Astrocyte of the cerebellum (primary cell): ENCODE measurements at places on chromosomes 2 and 18.
A peak's percentile ranks its signal among the peaks of the same experiment; 100 is the strongest.

GRCh38 chr2:96164459-96165184, 19.4 kb upstream of the DUSP2 start:
- DNase-seq, result no peak

DNA sequence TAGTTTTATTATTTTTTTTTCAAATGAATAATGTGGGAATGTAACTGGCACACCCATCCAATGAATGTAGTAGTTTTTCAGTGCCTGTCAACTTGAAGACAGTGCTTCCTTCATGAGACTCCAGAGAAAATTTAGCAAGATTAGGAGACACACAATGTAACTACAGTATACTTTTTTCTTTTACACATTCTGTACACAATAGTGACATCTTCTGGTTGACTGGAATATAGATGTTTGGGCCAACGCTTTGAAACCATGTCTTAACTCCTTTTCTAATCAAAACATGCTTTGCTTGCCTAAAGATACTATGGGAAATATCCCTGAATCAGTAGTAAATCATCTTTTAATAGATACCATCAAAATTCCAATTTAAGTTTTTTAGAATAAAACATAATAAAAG, 229.5 kb upstream of the ZC3H15 start:
- DNase-seq, result peak; percentile 44

GRCh38 chr2:113962692-113963480, 73.0 kb downstream of the ACTR3 start:
- peak; percentile 13 for DNase-seq

DNA sequence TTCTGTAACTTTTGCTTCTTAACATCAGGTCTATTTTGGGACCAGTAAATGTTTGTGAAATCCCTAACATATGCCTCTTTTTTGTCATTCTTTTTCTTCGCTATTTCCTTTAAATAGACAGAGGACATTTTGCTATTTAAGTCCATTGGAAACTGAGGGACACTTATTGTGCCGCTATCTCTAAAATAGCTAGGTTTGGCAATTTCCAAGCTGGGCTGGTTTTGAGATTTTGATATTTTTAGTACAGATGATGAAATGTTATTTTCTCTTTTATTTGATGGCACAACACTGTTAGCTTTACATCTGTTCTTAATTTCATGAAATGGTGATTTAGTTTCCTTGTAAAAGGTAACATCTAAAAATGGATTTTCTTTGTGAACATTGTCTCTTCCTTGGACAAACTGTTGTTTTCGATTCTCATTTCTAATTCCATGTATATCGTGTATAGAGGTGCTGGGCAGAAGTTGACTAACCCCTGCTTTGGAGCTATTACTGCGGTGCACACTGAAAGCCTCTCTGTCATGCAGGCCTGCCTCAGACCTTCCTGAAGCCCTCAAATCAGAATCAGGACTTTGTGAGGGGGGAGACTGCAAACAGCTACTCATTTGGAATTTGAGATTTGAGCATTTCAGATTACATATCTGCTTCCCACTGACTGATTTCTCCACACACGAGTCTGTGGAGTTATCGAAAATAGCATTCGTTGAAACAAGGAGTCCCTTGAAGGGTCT, 594 bp downstream of the RAD51AP2 start:
- DNase-seq, result no peak

DNA sequence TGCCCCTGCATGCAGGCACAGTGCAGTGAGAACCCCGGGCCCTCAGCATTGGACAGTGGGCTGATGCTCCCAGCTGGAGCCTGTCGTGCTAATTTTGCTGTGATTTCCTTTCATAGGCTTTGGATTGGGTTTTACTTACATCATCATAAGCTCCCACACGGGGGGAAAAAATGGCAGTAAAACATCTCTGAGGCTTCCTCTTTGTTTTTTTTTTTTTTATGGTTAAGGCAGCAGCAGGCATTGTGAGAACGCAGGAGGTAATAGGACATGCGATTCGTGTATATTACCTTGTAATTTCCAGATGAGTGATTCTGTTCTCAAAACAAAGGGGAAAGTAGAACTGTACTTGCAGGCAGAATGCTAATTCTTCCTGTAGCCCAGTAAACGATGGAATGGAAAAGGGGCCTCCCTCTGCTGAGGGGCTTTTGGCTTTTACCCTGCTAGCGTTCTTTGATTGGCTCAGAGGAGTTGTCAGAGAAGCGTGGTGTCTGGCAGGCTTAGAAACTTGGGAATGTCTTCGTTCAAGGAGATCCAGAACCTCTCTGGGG, 89.7 kb downstream of the NPAS2 start:
- DNase-seq, result peak; percentile 46

DNA sequence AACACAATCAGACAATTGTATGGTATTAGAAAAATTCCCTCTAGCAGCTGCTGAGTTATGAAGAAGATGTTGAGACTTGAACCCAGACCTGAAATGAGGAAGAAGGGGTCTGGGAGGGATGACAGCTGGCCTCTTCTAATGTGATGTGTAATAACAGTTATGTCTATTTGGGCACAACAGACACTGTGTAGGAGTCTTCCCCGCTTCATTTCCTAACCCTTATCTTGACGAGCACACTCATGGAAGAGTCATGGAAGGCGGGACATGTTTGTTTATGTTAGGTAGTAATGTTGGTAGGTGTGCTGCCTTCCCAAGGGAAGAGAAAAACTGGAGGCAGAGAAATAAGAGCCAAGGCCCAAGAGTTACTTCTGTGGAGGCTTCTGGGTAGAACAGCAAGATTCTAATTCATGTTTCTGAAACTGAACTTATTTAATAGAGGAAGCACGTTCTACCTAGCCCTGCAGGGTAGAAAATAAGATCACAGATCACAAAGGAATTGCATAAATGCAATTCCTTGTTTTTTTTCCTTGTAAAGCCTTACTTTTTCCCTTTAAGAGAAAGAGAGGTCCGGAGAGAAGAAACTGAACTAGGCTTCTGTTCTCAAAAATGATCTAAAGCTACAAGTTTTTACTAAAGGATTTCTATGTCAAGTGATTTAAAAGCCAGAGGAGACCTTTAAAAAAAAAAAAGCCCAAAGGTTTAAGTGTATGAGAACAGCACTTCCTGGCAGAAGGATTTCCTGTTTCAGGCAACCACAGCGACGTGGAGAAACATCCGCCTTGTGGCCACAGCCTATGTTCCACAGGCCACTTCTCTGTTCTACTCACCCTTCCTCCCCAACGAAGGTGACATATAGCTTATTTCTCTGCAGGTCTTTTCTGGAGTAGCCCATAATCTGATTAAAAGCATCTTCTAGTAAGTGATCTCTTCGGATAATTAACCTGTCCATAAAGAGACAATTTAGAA, 68.5 kb upstream of the STK17B start:
- DNase-seq, result peak; percentile 40

- DNase-seq, result no peak
Measured at GRCh38 chr2:20931346-20931745, 108.4 kb upstream of the LDAH start.

DNA sequence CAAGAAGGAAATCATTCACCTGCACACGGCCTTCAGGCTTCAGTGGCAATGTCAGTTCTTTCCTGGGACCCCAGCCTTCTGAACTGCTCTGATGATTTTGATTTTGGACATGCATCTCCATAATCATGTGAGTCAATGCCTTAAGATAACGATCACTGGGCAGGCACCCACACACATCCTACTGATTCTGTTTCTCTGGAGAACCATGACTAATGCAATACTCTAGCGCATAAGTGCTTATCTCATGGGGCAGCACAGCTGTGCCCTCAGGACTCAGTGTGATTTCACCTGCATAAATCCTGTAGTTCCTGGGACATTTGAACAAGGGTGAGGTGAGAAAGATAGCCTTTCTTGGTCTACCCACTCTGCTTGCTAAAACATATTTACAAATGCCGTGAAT, 144.6 kb downstream of the AKAIN1 start:
- DNase-seq, result no peak

DNA sequence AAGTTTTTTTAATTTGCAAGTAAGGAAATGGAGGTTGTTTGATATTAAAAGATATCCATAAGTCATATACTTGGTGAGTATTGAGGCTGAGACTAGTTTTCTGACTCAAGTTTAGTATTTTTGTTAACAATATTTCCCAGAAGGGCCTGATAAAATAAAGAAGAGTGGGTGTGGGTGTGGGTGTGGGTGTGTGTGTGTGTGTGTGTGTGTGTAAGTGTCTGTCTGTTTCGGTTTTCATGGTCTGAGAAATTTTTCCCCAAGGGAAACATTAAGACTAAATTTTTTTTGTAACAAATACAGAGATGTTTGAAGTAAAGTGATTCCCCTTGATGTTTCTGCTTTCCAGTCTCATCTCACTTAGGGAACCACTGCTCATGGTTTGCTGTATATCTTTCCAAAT, 36.5 kb downstream of the PPM1B start:
- no peak for DNase-seq

DNA sequence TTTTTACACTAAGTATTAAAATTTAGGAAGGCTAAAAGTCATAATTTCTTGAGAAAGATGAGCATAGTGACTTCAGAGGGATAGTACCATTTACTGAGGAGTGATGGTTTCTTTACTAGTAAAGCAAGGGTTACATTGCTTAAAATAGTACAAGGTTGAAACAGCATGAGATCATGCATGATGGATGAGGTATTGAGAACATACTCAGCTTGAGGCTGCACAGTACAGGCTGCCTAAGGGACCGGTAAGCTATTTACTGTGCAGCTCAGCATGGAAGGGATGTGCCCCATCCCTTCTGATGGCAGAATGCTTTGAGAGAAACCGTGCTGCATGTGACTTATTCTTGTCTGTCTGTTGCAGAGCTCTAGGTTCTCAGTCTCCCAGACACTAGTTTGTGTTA, 122.1 kb downstream of the EML6 start:
- DNase-seq, result no peak

DNA sequence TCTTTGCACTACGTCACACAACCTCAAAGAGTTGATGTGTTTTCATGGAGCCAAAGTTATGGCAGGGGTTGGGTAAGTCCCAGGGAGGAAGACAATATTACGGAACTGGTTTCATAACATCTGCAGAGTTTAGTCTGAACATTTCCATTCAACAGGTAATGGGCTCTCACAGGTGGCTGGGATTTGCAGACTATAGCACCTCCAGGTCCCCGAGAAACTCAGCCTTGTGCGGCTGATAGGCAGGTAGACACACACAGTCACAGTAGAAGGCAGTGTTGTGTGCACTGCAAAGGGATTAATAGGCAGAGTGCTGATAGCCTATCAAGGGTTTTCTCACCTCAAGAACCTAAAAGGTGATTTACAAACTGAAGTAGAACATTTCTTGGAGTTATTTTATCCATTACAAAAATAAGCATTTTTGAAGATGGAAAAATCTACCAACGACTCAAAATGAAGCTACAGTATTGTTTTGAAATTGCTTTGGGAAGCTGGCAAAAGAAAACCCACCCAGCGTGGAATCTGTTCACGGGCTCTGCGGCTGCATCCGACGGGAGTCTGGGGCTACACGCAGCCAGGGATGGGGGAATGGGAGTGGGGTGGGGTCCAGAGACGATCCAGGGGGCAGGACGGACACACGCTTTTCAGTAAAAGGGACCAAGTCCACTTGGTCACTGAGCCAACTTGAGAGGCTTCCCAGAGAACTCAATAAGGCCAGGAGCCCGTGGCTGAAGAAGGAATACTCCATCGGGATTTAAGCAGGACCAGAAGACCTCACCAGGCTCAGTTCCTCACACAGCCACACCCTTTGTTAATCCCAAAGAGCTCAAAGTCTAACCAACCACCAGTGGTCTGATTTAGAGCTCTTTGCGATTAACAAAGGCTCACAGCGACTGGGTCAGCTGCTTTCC, 82.9 kb downstream of the CHRNA1 start:
- DNase-seq, result peak; percentile 19

DNA sequence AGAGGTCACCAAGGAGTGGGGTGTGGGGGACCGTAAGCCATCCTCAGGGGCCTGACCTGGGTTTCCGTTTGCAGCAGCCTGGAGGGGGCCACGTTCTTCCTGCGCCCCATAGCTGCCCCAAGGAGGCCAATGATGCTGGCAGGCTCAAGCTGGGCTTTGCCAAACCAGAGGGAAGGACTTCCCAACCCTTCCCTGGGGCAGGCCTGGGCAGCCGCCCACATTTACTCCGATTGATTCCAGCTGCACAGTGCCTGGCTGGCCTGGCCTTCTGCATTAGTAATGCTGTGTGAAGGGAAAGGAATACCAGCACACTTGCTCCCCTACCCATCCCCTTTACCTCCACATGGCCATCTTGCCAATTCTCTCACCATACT, 360.6 kb upstream of the SLC14A2 start:
- DNase-seq, result no peak

DNA sequence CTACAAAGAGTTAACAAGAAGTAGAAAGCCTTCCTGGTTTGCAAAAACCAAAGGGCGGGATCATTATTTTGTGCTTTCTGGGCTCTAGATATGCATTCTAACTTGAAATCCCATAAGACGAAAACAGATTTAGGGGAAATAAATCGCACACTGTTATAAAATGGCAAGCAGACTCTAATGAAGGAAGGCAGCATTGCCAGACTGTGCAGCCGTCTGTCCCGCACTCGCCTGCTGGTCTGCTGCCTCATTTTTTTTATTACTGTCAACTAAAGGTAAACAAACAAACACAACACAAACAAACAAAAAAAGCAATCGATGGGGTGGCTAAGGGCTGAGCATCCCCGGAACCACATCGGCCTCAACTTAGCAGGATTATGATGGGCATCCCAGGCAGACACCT, 24.4 kb downstream of the ZNF521 start:
- DNase-seq, result no peak

DNA sequence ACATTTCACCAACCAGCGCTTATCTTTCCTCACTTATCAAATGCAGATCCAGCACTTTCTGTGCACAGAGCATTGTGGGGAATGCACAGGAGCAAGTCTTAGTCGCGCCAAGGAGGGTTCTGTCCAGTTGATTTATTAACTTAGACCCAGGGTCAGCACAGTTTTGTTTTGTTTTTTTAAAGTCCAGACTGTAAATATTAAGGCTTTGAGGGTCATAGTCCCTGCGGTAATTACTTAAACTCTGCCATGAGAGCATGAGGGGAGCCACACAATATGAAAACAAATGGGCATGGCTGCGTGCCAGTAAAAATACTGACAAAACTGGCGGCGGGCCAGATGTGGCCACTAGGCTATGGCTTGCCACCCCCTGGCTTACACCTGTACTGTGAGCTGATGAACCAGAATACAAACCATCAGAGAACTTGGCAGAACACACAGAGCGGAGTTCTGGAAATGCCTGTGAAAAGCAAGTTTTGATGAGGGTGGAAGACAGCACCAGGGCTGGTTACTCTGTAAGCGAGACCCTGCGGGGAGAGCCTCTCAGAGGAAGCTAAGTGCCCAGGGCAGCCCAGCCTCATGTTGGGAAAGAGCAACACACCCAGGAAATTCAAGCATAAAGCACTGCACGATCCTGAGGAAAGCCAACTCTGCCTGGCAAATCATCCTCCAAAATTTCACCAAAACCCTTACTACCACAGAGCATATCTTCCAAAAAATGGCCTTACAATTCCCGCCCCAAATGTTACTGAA, 43.6 kb downstream of the L3MBTL4 start:
- DNase-seq, result no peak
